ENCODE measurements at places on chromosomes 12 and 14. TPM values are rescaled to one million over a fixed set of nuclear protein-coding genes. Genes with fewer than 3 reads are reported as not detected.
A peak's percentile ranks its signal among the peaks of the same experiment; 100 is the strongest.

The DAO gene
- not detected for total RNA-seq

The NPFF gene
- total RNA-seq: not detected

The PRB2 gene
- not detected for total RNA-seq

The MUCL1 gene
- not detected for total RNA-seq

The CCDC177 gene
- total RNA-seq: not detected

The SRRM4 gene
- total RNA-seq: not detected

The ANO6 gene
- 88.8 TPM for total RNA-seq

The ACSS3 gene
- 73.3 TPM for total RNA-seq

The NKX2-8 gene
- not detected for total RNA-seq

The NKX2-1 gene
- total RNA-seq: not detected

The DIO2 gene
- 0.56 TPM for total RNA-seq

The EIF2S3B gene
- total RNA-seq: not detected

DNA sequence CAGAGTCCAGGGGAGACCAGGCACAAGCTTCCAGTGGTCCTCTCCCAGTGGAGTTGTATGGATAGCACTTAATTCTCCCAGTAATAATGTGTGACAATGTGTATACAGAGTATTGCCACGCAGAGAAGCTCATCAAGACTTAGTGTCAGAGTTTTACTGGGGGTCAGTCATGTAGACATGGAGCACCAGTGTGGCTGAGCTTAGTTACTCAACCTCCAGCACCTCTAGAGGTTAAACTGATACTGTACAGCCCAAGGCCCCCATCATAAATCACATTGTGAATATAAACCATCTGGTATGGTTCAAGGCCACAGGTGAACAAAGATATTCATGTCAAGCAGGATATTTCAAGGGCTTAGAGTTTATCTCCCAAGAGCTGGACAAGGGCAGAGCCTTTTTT lies 378.1 kb upstream of the TMPO start:
- DNase-seq: no peak

- no peak for DNase-seq
These were observed 17.4 kb downstream of the DDX54 start for GRCh38 chr12:113167868-113168267.

DNA sequence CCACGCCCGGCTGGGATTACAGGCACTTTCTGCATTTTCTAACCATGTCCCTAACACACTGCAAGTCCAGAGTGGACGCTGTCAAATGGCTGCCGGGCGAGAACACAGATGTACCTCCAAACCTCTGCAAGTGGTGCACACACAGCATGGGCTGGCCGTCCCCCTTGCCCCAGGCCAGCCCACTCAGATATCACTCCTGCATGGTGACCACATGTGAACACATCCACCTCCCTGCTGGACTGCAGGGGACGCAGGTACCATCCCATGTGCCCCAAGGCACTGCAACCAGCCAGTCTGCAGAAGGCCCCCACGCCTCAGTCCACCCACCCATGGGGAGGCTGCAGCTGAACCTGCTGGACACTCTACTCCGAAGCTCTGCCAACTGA lies 14.0 kb downstream of the BRF1 start:
- DNase-seq: no peak

DNA sequence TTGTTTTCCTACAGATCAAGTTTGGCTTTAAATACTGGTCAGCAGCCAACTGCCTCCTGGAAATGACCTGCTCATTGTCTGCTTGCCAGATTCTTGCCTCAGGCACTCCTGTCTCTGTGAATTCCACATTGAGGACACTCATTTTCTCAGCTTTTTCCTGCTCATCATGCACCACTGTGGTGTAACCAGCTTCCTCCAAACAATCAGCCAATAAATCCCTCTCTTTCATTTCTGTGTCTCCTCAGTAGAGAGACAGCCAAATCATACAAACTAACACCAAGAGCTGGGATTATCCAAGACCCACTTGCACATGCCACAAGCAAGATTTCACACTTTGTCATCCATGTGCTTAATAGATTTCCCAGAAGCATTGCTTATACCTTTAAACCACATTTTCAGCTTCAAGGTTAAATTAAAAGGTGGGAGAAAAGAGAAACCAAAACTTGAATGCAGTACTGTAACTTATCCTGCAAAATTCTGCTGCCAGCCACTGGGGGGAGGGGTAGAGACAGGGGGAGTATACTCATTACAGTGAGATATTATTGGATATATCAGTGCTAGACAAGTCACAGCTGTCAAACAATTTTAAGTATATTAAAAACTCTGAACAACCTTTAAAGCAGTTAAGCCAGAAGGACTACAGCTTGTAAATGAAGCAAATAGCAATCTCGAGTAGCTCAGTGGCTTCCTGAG lies 105.0 kb downstream of the PPP2R5E start:
- peak; percentile 35 for DNase-seq

DNA sequence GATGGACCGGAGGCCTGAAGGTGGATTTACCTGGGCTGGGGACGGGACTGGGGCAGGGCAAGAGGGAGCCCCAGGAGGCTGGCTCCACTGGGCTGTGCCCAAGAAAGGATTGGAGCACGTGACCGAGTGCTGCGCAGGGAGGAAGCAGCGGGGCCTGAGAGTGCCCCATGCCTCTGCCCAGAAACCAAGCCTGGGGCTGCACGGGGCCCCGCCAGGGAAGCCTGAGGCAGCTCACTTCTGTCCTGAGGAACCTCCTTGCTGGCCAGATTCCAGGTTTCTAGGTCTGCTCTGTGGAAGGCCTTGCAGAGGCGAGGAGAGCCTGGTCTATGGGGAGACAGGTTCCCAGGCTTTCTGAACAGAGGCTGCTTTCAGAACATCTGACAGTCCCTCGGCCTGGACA lies 10.4 kb downstream of the NGB start:
- no peak for DNase-seq

- DNase-seq: no peak
These were observed 16.8 kb upstream of the ITPK1 start for GRCh38 chr14:93132472-93133065.

GRCh38 chr12:56387152-56387736 lies 24.6 kb upstream of the APOF start:
- DNase-seq: no peak

DNA sequence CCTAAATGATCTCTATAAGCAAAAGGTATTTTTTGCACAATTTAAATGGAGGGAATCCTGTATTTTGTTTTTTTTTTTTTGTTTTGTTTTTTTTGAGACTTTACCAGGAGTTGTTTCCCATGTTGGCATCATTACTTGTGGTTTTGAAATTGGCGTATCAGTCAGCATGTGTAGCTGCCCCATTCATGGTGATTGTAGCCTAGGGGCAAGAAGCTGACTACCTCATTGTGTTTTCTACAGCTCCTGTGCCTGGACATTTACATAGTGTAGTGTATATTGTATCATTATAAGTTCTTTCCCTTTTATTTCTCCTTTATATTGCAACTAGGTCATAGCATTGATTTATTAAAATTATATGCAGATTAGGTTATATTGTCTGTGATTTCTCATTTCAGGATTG lies 24.5 kb downstream of the SAMD4A start:
- DNase-seq: no peak

- no peak for DNase-seq
These were observed 225.8 kb downstream of the CCDC59 start for GRCh38 chr12:82132390-82132789.

GRCh38 chr14:89730687-89731086 lies 223.8 kb downstream of the EFCAB11 start:
- no peak for DNase-seq

GRCh38 chr14:32150392-32150791 lies 51.5 kb upstream of the RNU6-7 start:
- DNase-seq: no peak

DNA sequence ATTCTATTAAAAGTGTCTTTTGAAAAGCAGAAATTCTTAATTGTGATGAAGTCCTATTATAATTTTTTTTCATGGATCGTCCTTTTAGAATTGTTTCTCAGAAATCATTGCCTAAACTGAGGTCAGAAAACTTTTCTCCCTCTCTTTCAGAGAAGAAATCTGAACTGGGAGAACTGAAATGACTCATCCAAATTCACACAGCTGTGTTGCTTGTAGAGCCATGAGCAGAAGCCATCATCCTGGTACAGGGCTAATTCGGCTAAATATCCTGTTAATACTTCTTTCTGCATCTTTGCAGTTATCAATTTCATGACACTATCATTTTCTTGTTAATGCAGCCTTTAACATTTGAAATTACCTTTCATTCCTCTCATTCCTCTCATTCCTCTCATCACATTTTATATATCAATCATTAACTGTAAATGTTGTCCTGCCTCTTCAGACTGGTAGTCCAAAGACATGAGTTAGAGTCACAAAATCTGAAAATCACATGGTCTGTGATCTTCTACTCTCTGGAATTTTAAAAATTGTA lies 15.5 kb downstream of the SLC15A5 start:
- no peak for DNase-seq

- no peak for DNase-seq
These were observed at the start of gene ABCC9 for GRCh38 chr12:21940549-21941505. TSS of gene ABCC9 (minus strand) at chr12:21941426. CDS start at chr12:21936674, 4,752 bp downstream.

GRCh38 chr14:59358102-59358501 lies 107.1 kb downstream of the GPR135 start:
- DNase-seq: no peak

DNA sequence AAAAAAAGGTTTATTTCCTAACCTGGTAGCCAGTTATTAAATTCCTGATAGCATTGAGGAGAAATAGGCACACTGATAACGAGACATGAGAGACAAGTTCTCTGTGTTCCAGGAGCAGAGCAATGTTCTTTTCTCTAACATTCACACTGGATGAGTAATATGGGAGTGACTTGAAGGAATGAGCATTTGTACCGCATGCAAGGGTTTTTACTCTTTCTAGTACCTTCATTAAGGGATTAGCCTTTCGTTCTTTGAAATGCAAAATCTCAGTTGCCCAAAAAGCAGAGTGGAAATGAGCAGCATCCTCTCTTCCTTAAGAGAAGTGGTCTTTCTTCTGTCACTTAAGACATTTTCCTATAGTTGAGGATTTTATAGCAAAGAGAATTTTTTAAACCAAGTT lies 54.7 kb downstream of the FGD4 start:
- no peak for DNase-seq

DNA sequence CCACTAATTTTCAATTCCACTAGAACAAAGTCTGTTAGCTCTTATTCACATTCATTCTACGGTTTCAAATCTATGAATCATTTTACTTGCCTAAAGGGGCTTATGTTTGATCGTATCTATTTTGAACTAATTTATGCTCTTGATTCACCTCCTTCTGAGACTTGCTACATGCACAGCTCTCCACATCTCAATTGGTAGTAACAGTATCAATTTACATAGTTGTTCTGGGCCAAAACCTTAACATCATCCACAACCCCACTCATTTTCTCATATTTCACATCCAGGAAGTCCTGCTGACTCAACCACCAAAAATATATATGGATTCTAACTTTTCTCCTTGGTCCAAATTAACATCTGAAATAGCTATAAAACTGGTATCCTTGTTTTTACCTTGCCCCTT lies 208.6 kb downstream of the RASSF9 start:
- DNase-seq: no peak
